ENCODE measurements at places on chromosomes 6 and 20.

DNA sequence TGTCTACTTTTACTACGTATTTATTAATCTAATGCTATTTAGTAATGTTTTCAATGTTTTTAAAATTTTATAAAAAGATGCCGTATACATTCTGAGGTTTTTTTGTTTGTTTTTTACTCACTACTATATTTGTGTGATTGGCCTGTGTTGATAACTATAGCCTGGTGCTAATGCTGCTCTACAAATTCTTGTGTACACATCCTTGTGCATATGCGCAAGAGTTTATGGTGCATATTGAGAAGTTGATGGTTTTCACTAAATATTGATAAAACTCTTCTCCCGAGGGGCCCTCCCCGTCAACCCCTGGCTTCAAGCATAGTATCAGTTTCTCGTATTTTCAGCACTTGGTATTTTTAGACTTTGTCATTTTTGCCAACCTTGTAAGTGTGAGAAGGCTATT, 59.9 kb downstream of the E2F3 start:
- DNase-seq, result no peak

DNA sequence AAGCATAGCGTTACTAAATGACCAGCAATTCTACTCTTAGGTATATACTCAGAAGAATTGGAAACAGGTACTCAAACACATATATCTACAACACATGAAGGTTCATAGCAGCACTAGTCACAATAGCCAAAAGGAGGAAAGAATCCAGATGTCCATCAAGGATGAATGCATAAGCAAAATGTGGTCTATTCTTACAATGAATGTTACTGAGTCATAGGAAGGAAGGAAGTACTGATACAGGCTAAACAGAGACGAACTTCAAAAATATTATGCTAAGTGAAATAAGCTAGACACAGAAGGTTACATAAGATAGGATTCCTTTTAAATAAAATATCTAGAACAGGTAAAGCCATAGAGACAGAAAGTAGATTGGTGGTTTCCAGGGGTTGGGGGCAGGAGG, 93.5 kb downstream of the MAP3K7 start:
- no peak for DNase-seq

- DNase-seq, result no peak
Measured at GRCh38 chr6:156905801-156906200, 128.6 kb downstream of the ARID1B start.

DNA sequence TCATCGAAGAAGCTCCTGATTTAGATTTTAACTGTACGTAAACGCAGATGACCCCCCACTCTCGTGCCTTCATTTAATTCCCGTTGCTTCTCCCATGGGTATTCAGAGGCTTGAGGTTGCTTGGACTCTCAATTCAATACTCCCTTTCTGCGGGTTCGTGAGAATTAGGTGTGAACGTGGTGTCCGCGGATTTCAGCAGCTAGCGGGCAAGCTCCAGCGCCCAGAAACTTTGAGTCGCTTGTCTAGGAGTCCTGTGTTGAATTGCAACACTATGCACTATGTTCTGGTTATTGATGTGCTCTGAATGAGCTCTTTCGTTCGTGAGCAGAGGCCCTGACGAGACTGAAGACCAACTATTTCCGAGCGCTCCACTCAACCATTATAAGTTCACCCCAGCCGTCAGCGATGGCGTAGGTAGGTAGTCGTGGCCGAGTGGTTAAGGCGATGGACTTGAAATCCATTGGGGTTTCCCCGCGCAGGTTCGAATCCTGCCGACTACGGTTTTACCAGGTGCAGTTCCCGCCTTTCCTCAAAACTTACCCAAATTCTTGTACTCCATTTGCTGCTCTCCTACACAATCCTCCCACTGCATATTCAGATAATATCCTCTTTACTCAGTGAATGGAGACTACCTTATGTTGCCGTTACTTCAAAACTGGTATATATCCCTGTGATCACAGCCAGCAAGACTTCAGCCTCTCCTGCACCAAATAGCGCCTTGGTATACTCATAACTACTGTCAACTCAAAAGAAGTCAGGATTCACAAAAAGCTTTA, 72.6 kb upstream of the ZNF184 start:
- no peak for DNase-seq

- DNase-seq, result no peak
Measured at GRCh38 chr6:10424040-10424439, 9.2 kb upstream of the TFAP2A start.

DNA sequence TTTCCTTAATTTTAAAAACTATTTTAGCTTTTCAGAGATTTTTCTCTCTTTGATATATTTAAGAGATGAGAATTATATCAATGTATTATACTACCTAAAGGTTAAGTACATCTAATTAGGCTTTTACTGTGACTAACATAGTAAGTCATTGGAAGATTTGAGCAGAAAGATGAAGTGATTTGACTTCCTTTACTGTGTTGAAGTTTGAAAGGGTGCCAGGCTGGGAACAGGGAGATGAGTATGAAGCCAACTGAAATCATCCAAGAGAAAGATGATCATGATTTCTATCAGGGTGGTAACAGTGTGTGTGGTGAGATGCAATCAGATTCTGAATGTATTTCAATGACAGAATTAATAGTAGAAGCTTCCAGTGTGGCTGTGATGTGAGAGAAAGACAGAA, 87.3 kb downstream of the TRDN start:
- DNase-seq, result no peak

DNA sequence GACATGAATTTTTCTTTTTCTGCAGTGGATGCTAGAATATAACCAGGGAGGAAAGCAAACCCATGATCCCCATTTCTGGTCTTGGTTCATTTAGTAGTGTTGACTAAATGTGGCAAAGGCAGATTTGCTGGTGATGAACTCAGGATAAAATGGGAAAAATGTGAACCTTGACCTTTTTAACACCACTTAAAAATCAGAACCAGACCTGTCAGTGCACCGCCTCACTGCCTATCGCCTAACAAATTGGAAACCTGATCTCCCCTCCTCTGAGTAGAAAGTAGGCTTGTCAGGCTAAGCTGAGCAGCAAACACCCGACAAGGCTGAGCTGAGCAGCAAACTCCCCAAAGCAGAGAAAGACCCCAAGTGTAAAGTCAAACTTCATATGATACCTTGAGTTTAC, 254.8 kb downstream of the FOXC1 start:
- DNase-seq, result no peak

DNA sequence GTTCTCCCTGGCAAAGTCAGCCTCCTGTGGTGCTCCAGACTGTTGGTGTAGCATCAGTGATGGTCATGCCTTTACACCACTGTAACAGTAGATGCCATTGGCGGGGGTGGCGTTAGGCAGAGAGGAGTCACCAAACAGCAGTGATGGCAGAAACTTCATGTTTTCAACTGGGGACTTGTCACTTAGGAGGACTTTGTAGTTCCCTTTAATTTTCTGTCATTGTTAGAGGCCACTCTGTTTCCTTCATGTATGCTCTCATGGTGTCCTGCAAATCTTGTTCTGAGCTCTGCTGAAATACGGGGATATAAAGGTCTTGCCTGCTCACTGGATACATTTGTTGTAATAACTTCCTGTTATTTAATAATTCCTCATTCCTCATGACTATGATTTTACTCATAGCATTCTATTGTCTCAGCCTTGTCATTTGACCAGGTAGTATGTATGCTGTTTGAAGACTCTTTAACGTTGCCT, 4.6 kb downstream of the MAP3K4 start:
- no peak for DNase-seq

GRCh38 chr6:98636941-98637340, 197.4 kb upstream of the POU3F2 start:
- no peak for DNase-seq

- DNase-seq, result no peak
Measured at GRCh38 chr6:72151742-72152141, 265.4 kb downstream of the RIMS1 start.

GRCh38 chr6:134117409-134117808, 65.0 kb upstream of the SLC2A12 start:
- DNase-seq, result no peak

GRCh38 chr6:36035225-36035624, 7.6 kb downstream of the MAPK14 start:
- no peak for DNase-seq

DNA sequence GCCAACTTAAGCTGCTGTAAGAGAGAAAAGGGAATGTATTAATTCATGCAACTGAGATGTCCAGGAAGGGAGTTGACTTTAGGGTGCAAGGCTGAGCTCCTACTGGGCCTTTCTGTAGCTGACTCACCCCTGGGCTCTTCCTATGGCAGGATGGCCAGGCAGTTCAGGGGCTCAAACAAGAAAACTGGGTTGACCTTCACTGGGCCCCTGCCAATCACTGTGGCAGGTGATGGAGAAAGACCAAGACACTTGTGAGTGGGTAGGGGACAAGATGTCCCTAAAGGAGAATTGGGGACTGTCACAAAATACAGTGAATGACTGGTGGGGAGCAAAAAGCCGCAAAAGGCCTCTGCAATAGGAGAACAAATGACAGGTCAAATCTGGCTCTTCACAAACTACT, 21.5 kb upstream of the RALGAPA2 start:
- DNase-seq, result no peak

- DNase-seq, result no peak
Measured at GRCh38 chr20:11797156-11797555, 120.5 kb upstream of the BTBD3 start.

- DNase-seq, result peak; percentile 3
Measured at GRCh38 chr6:143248359-143248758, 187.7 kb downstream of the AIG1 start.

GRCh38 chr6:160510976-160511617, 153.0 kb downstream of the LPA start:
- no peak for DNase-seq

DNA sequence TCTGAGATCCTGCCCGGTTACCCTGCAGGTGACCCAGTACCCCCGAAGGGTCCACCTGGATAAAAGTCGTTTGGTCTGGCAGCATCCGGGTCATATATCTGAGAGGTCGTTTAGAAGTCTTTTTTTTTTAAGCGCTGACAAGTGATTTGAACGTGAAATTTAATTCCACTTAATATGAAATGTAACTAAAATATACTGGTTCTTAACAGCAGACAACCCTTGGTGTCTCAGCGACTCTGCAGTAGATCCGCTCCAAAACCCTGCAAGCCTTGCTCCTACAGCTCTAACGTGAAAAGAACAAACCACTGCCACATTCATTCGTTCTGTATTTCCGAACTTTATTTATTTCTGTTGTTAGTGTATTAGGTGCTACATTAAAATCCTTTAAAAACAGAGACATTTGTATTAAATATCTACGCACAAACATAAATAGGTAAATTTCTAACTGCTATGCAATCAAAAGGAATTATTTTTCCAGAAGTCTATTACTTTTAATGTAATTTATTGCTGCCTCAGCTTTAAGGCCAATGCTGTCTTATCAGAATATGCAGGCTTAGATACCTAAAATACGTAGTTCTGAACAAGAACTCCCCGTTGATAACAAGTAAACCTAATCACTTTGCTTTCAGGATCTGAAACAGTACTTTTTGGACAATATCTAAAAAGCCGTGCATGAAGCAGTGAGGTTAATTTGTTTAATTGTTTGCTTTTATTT, 33.5 kb upstream of the TCF21 start:
- DNase-seq, result no peak

GRCh38 chr6:7496266-7496875, 45.1 kb upstream of the DSP start:
- DNase-seq, result no peak

GRCh38 chr6:234706-235372, 57.4 kb upstream of the DUSP22 start:
- no peak for DNase-seq

GRCh38 chr6:159966981-159967380, 1.9 kb upstream of the IGF2R start:
- no peak for DNase-seq

- DNase-seq, result no peak
Measured at GRCh38 chr6:47438481-47439347, 38.9 kb upstream of the CD2AP start.

DNA sequence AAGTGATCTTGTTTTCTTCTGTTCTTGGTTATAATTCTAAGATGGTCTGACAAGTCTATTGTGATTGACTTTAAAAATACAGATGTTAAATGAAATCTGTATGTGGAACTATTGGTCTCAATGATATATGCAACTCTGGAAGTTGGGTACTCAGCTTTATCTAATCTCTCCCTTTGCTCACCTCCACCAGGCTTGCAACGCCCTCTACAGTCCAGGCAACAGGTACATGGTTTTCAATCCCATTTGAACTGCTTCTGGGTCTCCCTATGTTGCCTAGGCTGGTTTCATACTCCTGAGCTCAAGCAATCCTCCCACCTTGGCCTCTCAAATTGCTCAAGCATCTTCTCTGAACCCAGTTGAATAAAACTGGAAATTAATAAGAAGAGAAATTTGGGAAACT, 25.6 kb upstream of the HLA-DQB1 start:
- peak; percentile 36 for DNase-seq

GRCh38 chr6:15927531-15928225, 201.2 kb upstream of the MYLIP start:
- no peak for DNase-seq

GRCh38 chr6:134980846-134981245, 30.9 kb upstream of the ALDH8A1 start:
- DNase-seq, result no peak

- no peak for DNase-seq
Measured at GRCh38 chr6:39362487-39362865, 40.0 kb upstream of the KCNK16 start.

DNA sequence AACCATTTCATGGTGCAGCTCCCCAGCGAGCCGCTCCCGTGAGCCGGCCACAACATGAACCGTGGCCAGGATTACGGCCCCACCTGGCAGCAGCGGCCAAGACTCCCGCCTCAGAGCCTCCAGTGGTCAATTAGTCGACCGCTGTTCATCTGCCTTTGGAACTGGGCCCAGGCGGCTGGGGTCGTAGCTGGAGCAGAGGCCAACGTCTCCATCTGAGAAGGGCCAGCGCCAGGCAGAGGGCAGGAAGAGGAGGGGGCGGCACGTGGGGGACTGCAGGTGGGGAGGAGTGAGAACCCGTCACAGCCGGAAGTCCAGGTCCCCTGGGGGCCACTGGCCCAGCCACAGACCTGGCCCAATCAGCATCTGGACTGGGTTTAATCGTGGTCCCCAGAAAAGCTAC, 184.3 kb downstream of the TAF4 start:
- DNase-seq, result no peak

DNA sequence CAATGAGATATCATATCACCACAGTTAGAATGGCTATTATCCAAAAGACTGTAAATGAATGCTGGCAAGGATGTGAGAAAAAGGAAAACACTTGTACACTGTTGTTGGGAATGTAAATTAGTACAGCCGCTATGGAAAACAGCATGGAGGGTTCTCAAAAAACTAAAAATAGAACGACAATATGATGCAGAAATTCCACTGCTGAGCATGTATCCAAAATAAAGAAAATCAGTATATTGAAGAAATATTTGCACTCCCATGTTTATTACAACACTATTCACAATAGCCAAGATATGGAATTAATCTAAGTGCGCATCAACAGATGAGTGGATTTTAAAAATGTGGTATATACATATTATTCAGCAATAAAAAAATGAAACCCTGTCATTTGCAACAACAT, 898.9 kb upstream of the MAN1A1 start:
- DNase-seq, result no peak
